ENCODE measurements at places on chromosomes 16 and 17.
A peak's percentile ranks its signal among the peaks of the same experiment; 100 is the strongest.

DNA sequence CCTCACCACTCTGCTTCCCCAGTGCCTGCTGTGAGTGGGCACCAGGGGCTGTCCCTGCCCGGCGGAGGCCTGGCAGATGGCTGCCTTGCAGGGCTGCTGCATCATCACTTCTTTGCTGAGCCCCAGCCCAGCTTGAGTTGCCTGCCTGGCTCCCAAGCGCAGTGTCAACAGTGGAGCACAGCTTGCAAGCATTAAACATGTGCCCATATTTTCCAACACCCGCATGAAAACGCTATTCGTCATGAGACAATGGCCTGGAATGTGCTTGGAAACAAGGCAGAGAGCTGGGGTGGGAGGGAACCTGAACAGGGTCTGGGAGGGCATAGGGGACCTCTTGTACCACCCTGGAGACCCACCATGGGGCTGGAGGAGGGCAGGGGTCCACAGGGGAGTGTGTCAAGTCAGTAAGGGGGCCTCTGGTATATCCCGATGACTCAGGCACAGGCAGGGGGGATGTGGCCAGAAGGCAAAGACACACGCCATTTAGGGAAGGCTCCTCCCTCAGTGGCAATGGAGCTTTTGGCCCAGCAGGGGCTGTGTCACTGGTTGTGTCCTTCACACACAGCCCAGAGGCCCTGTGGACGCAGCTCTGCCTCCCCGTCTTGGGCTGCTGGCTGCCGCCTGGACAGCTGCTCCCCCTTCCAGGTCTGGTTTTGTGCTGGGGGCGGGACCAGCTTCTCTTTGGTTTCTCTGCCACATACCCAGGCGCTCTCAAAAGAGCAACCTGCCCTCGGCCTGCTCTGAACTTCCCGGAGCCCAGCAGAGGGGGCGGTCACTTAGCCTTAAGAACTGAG, 17.4 kb upstream of the MTSS2 start:
- DNase-seq, result no peak

GRCh38 chr17:73679476-73679875, 35.2 kb upstream of the SDK2 start:
- no peak for DNase-seq

- no peak for DNase-seq
These were observed 8.2 kb upstream of the CIAO3 start for GRCh38 chr16:749010-749409.

DNA sequence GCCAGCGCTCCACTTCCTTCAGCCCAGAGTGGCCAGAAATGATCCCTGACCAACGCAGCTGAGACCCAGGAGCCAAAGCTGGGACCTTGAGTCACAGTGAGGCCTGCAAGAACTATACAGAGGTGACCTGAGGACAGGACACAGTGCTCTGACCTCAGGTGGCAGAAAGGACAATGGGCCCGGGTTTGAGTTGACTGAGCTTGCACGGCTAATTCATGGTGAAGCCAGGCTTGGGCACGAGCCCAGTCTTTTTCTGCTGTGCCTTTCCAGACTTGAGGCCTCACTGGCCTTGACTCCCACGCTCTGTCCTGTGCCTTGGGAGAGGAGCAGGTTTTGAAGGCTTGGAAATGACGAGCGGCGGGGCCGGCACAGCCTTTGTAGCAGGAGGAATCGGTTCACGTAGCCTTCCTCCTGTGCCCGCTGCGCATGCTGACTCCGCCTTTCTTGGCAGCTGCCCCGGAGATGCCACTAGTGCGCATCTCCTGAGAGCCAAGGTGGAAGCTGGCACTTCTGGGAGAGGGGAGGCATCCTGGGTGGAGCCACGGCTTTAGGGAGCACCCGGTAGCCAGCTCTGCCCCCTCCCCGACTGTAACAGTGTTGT, 34.9 kb downstream of the NDEL1 start:
- DNase-seq, result no peak

DNA sequence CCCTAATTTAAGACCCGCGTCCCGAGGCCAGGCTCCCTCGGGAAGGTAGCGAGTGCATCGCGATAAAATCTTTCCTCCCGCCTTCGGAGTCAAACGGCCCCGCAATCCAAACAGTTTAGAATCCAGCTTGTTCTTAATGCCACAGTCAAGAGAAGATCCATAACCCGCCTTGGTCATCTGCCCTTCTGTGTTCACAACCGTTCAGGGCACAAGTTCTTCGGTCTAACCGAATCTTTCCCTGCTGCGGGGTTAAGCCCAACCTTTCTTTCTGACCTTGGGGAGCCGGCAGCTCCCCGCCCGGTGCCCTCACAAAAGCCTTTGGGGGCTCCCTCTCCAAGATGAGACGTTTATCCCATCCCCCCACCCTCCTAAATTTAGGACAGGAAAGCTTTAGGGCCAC, 30.3 kb downstream of the CPSF4L start:
- peak; percentile 43 for DNase-seq

DNA sequence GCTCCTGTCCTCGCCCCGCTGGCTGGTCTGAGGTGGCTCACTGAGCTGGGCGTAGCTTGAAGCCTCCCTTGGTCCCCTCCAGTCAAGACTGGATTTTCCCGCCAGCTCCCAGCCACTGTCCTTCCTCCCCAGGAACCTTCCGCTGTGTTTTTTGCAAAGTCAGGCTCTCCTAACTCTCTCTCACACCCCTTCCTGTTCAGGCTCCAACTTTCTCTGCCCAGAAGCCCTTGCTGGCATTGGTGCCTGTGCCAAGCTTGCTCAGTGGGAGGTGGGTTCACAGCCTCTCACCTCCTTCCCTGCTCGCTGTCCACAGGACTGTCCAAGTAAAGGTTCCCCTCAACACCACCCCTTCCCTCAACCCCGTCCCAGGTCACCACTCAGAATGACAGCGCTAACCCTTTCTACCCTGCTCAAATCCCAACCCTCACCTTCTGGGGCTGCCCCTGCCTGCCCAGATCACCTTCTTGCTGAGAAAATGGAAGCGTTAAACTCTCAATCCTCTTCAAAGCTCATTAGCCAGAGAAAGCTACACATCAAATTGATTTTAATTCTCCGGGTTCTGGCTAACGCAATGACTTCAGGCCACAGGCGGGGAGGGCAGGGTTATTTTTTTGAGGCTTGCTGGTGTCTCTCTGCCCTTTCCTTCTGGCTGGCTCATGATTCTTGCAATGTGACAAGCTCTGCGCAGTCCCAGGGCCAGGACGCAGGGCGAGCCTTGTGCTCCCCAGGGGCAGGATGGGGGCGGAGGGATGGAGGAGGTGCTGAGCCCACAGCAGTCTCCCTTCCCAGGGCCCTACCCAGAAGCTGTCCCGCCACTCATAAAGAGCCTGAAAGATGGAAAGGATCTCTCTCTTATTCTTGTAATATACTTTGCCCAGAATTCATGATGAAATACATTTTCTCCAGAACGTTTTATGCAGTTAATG, 357.2 kb upstream of the TNRC6C start:
- no peak for DNase-seq

- no peak for DNase-seq
These were observed 18.2 kb downstream of the ALOX15B start for GRCh38 chr17:8056976-8057625.

DNA sequence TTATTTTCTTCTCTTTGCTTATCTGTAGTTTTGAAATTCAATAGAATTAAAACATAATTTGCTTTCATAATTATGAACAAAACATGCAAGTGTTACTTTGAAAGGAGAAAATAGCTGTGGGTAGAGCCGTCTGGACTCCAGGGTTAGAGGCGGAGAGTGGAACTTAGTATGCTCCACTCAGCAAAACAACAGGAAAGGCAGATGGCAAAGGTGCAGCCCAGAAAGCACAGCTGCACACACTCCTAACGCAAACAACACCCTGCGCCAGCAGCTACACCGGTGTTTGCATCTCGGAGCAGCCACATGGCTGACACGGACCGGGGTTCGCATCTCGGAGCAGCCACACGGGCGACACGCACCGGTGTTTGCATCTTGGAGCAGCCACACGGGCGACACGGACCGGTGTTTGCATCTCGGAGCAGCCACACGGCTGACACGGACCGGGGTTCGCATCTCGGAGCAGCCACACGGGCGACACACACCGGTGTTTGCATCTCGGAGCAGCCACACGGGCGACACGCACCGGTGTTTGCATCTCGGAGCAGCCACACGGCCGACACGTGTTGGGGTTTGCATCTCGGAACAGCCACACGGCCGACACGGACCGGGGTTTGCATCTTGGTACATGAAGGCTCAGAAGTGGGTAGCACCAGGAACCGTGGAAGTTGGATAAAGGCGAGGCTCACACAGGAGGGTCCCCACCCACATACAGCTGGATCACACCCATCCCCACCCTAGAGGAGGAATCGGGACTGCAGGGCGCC, 12.2 kb upstream of the CAPN15 start:
- no peak for DNase-seq

GRCh38 chr17:67078292-67078691, 33.9 kb downstream of the CACNG1 start:
- DNase-seq, result no peak

Measured in SK-MEL-5 (cell line).